Activated CD8-positive, alpha-beta memory T cell treated with anti-CD3 and anti-CD28 coated beads for 48 hours (primary cell): ENCODE measurements at places on chromosomes 11 and 22.

GRCh38 chr11:62665599-62666258 is 617 bp downstream of the CSKMT start:
- no peak for DNase-seq

- peak; percentile 57 for DNase-seq
Observed at GRCh38 chr11:64339754-64340408, at the start of gene CCDC88B. TSS of gene CCDC88B (plus strand) at chr11:64340204. CDS start at chr11:64340267, 63 bp downstream.

- DNase-seq, result no peak
Observed at GRCh38 chr11:48001438-48002021, 21.2 kb downstream of the PTPRJ start.

- DNase-seq, result no peak
Observed at GRCh38 chr11:47599902-47600301, 5.7 kb upstream of the C1QTNF4 start.

DNA sequence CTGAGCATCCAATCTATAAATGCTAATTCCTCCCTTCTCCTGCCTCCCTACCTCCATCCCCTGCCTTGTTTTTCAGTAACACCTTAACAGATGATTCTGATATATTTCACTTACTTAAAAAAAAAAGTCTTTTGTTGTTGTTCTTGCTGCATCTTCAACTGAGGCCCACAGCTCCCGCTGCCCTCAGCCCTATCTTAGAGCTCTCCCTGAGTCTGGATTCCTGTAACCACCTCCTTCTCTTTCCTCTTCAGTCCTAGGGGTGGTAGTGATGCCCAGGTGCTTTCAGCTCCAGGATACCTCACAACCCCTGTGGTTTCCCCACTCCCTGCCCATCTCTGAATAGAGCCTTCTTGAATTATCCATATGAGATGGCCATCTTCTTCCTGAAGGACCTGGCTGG is 3.7 kb upstream of the KCNE3 start:
- no peak for DNase-seq

GRCh38 chr11:117817368-117818040 is 7.0 kb downstream of the FXYD2 start:
- DNase-seq, result peak; percentile 94
